ENCODE measurements at places on chromosomes 12 and 14.

- DNase-seq, result peak; percentile 64
Observed at GRCh38 chr12:21774358-21775132, at the start of gene KCNJ8. Gene KCNJ8, minus strand, starts transcription at chr12:21774706. Its CDS starts 1,090 bp downstream, at chr12:21773616.

- DNase-seq, result no peak
Observed at GRCh38 chr12:52501490-52501889, 8.4 kb upstream of the KRT6A start.

DNA sequence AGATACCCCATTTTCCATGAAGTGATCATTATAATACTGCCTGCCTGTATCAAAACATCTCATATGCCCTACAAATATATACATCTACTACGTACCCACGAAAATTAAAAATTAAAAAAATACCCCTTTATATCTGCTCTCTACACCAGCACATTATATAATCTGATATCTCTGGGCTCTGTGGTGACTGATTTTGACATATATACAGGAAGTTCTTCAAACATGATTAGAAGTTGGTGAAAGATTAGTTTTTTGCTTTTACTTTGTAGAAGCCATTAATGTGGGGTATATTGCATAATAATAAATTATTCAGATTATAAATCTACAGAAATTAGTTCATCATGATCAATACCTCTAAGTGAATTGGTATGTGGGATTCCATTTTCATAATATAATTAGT lies 126.7 kb upstream of the MDM1 start:
- no peak for DNase-seq

GRCh38 chr12:104643093-104643818 lies 186.5 kb downstream of the CHST11 start:
- no peak for DNase-seq

DNA sequence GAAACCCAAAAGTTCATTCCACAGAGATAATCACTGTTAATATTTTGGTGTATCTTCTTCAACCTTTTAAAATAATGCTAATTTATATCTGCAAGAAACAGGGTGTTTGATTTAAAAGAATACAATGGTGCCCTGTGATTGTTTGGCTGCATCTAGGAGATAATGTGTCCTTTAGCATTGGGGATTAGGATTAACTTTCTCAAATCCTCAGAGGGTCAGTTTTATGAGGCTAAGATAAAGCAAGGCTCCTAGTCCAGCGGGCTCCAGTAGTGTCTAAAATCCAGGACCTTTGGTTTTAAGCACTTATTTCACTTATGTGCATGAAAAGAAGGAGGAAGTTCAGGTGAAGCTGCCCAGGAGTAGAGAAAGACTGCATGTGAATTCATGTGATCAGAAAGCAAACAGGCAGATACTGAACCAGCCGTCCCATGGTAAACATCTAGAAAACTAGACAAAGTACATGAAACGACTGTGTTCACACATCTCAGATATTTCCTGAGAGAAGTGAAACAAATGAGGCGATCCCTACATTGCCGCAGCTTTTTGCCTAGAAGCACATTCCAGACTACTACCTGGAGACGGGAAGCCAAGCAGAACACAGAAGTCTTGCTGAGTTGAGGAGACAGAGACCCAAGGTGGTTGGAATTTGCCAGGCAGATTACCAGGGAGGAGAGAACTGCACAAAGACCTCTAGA lies 129.1 kb upstream of the MAX start:
- peak; percentile 55 for DNase-seq

- DNase-seq, result no peak
Observed at GRCh38 chr14:64871344-64871743, 8.4 kb downstream of the SPTB start.

GRCh38 chr12:93698307-93699092 lies 21.3 kb downstream of the CRADD start:
- DNase-seq, result no peak

- DNase-seq, result peak; percentile 39
Observed at GRCh38 chr12:119681728-119682638, 14.1 kb downstream of the PRKAB1 start.

GRCh38 chr12:117854339-117855012 lies 114.3 kb downstream of the KSR2 start:
- DNase-seq, result peak; percentile 80

- DNase-seq, result peak; percentile 22
Observed at GRCh38 chr14:73472185-73473114, 14.1 kb upstream of the NUMB start.

DNA sequence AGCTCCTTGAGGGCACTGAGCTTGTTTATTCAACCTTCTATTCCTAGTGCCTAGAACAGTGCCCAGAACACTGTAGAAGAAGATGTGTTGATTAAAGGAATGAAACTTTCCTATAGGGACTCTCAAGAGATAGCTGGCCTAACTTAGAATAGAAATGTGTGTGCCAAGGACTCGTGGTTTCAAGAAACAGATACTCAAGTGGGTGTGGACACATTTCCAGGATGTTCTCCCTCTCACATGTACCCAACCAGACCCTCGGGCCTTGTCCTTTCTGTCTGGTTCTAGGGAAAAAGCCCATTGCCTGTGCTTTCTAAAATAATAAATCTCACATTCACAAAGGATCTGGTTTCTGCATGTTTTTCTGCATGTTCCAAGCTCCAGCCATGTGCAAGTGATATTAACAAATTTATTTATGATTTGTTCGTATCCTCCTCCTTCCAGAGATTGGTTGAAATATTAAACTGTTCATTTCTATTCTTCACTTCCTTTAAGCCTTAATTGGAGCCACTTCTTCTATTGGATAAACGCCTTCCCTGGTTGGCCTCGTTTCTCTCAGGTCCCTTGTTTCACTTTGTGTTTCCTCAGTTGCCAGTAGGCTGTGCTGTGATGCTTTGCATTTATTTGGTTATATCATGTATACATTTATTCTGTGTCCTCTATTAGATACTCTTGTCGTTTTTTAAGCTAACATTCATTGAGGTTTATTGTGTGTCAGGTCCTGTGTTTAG lies 89.8 kb downstream of the CRADD start:
- DNase-seq, result no peak

DNA sequence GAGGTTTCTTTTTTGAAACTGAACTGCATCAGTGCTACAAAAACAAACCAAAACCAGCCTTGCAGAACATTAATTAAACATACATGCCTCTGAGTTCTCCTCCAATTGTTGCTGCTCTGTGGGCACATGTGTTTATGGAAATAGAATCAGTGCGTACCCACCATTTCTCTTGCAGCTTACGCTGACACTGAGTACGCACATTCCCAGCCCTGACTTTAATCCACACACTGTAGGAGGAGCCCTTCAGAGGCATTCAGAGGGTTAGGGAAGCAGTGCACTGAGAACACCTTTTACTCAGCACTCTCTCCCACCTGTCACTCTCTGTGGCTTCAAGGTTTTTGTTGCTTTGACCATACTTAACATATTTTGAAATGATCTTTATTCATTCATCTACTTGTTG lies 250.5 kb upstream of the PWP1 start:
- no peak for DNase-seq

DNA sequence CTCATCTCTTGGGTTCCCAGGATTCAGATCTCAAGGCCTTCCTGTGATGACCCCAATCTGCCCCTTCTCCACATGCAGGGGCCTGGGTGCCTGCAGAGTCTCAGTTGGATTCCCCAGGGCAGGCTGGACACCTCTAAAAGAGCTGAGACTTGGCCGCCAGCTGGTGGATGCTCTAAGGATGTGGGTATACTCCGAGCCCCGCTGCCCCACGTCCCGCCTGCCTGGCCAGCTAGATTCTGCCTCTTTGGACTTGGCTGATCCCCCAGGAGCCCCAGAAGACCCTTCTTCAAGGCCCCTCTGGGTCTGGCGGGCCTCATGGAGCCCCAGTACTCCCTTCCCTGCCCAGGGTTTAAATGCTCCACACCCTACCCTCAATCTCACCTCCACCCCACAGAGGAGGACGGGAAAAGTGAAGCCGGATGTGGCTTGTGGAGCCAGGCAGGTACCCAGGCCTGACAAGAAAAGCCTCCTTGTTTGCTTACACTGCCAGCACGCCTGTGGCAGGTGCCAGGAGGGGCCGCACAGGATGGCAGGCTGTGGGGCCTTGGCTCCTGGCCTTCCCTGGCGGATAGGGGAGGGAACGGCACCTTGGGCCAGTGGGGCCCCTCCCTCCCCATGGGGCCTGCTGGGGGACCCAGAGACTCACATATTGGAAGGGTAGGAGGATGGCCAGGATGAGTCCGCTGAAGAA lies 15.1 kb downstream of the FAIM2 start:
- no peak for DNase-seq

- DNase-seq, result no peak
Observed at GRCh38 chr12:53696655-53697331, 20.9 kb upstream of the ATP5MC2 start.

- DNase-seq, result peak; percentile 54
Observed at GRCh38 chr12:57772429-57773322, at the start of gene EEF1AKMT3. Gene EEF1AKMT3, plus strand, starts transcription at chr12:57772614. Its CDS starts 111 bp downstream, at chr12:57772725.

DNA sequence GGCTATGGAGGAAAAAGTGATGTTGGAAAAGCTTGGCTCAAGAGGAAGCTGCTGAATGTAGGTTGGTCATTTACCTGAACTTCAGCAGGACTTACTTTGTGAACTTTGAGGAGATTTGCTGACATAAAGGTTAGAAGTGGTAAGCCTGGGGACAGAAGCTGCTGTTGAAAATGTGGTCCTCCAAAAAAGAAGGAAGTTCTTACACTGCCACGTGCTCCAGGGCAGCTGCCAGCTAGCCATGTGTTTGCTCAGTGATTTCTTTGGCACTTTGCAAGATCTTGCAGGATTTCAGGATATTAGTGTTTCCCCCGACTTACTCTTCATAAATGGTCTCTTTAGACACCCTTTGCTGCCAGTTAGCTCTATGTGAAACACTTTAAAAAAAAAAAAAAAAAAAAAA lies 14.8 kb upstream of the DYRK2 start:
- DNase-seq, result no peak

GRCh38 chr12:34286934-34287333 lies 264.6 kb downstream of the ALG10 start:
- DNase-seq, result no peak

DNA sequence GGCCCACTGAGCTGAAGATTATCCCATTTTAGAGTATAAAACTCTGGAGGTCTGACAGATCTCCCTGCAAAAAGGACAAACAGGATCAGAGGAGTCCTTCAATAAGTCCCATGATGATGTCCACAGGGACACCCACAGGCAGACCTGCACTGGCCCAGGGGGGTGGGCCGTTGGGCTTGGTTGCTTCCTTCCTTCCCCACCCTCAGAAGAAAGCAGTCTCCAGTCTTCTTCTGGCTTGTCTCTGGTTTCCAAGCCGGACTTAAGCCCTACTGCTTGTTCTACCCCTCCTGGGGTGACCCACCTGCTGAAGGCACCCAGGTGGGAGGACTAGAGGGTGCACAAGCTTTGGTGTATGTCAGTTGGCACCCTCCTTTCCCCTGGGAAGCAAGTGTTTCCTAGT lies 209.0 kb downstream of the ANO2 start:
- DNase-seq, result no peak

DNA sequence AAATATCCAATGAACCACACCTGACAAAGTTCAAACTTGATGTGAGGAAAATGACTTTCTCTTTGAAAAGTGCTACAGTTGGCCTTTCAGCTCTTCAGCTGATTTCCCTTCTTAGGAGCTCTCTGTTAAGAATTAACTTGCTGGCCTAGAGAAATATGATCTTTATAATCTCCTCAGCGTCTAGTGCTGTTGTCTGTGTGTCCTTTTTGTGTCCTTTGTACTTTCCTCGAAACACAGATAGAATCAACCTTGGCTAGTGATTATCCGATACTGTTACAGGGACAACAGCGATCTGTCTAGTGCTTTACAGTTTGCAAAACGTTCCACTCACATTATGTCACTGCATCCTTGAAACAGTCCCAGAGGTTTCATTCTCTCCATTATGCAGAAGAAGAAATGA lies 162.8 kb upstream of the RMST start:
- no peak for DNase-seq

- DNase-seq, result no peak
Observed at GRCh38 chr12:131001493-131001892, 47.8 kb downstream of the ADGRD1 start.

- no peak for DNase-seq
Observed at GRCh38 chr12:93109551-93110203, 180.6 kb upstream of the EEA1 start.

DNA sequence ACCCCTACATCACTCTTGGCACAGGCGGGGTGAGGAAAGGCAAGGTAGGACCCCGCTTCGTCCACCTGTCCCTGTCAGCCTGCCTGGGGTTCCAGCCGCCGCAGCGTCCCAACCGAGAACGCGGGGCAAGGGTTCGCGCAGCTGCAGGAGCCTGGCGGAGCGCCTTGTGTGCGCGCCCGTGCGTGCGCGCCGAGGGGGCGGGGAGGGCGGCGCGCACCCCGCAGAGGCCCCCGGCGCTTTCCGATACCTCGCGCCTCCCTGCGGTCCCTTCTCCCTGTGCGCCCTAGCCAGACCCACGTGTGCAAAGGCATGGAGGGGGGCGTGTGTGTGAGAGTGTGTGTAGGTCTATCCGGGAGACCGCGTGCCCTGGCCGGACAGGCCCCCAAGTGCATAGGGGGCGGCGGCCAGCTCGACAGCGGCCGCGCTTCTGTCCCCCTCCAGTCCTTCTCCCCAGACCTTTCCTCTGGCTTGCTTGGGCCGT lies 122.4 kb downstream of the TSPAN9 start:
- DNase-seq, result no peak

- DNase-seq, result peak; percentile 12
Observed at GRCh38 chr12:89775063-89775985, 66.7 kb upstream of the ATP2B1 start.

- no peak for DNase-seq
Observed at GRCh38 chr12:1692895-1693610, 2.2 kb downstream of the ADIPOR2 start.
